NCI-H446 treated with DMSO at 0.1 percent for 48 hours (cell line): ENCODE measurements at places on chromosomes 16 and 17.

DNA sequence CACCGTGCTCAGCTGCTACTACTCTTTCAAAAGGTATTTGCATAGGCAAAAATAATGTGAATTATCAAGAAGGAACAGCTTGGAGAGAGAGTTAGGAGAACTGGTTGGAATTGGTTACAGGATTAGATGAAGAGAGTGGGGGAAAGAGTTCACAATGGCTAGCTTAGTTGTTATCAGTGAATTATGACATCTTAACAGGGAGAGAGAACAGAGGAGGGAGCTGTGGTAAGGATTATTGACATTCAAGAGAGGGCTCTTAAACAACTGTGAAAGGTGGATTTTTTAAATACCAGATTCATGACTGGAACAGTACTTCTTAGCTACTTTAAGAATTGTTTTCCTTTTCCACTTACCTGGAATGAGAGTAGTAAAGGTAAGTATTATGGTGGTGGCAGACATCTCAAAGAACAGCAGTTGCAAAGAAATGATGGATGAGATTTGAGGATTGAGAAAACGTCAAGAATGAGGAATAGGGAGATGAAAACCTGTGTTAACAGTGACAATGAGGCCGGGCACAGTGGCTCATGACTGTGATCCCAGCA, 43.9 kb upstream of the SLC5A11 start:
- DNase-seq = no peak

DNA sequence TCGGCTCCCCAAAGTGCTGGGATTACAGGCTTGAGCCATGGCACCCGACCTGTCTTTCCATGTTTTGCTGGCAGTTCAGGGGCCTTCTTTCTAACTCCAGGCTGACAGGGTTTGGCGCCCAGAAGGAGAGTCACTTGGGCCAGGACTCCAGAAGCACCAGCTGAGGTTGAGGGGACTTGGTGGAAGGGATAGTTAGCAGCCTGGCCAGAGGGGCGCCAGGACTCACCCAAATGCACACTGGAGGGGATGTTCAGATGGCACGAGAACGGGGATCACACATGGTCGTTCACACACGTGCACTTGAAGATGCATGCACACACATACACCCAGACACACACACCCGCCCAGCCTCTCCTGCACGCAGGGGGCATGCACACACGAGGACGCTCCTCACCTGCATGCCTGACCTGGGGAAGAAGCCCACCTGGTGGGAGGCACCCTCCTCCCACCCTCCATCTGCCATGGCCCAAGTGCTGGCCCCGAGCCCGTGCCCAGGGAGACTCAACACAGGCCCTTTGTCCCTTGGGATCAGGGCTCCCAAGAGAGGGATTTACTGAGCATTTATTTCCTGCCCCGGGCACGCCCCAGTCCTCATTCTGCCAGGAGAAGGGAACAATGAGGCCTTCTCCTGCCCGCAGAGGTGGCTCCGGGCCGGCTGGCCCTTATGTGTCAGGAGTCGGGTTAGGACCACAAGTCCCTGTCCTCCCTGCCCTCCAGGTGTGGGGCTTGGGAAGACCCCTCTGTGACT, 2.3 kb upstream of the PRSS21 start:
- no peak for DNase-seq

- DNase-seq = no peak
These were observed 41.0 kb downstream of the NXPH3 start for GRCh38 chr17:49616601-49617131.

GRCh38 chr17:38743556-38744171, 4.5 kb downstream of the PCGF2 start:
- no peak for DNase-seq

DNA sequence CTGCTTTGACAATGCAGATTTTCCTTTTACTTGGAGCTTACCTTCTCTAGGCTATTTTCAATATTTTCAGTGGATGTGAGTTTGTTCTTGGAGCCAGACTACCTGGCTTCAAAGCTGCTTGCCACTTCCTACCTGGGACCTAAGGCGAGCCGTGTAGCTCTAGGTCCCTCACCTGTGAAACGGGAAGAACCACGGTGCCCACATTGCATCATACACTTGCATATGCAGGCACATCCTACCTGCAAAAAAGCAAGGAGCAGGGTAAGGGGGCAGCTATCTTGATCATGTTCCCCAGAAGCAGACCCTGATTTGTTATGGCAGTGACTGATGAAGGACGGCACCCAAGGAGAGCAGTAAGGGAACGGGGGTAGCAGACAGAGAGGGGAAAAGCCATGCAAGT, 27.0 kb upstream of the MPRIP start:
- no peak for DNase-seq

DNA sequence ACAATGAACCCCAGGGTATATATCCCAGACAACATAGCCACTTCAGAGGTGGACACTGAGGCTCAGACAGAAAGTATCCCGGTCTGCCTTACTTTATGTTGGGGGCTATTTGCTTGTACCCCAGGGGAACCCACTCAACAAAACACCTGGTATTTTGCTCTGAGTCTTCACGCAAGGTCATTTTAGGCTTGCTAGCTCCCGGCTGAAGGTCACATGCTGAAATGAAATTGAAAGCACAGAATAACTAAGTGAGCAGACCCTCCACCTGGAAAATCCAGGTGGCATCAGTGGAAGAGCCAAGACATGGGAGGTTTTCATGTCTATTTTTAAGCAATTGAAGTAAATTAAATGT, 4.1 kb upstream of the KDM8 start:
- no peak for DNase-seq

DNA sequence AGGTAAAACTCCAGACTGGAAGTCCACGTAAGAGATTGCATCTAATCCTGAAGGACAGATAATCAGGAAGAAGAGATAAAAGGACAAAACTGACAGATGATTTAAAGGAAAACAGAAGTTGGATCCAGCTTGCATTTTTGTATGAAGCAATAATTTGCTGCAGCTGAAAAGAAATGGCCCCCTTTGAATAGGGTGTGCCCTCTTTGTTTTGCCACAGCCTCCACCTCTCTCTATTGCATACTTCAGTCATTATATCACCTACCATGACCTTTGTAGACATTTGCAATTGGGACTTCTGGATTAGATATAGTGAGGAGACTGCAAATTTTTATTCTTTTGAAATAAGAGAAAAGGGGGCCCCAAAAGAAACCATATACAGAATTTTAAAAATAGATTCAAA, 8.1 kb downstream of the NOG start:
- no peak for DNase-seq

DNA sequence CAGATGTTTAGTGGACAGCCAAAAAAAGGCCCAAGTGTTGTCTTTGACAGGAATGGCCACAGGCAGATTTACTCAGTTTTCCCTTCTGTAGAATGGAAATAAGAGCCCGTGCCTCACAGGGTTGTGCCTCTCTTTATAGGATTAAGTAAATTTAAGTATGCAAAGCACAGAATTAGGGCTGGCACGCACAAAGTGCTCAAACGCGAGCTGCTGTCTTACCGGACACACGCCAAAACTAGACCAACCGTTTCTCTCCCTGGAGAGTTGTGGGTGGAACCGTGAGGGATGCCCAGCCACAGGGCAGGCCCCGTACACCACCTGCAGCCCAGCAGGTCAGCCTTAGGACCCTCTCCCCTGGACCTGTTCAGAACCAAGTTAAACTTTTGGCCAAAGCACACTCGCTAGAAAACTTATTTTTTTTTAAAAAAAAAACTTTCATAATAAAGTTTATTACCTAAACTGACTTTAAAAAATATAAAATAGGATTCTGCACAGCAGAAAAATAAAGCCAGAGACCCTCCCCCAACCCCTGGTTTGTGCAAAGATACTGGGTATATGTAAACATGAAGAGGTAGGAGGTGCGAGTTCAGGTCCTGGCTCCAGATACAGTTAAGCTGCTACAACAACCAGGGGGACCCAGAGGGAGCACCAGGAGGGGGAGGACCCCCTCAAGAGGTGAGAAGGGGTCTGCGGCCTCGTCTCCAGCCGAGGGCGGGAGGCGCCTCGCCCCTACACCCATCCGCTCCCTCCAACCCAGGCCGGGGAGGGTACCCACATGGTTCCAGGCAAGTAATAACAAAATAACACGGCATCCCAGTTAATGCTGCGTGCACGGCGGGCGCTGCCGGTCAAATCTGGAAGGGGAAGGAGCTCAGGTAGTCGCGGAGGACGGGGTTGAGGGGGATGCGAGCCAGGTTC, 1.8 kb downstream of the SOCS1 start:
- DNase-seq = no peak

- DNase-seq = no peak
These were observed 9.7 kb upstream of the CLEC18A start for GRCh38 chr16:69941251-69942098.

DNA sequence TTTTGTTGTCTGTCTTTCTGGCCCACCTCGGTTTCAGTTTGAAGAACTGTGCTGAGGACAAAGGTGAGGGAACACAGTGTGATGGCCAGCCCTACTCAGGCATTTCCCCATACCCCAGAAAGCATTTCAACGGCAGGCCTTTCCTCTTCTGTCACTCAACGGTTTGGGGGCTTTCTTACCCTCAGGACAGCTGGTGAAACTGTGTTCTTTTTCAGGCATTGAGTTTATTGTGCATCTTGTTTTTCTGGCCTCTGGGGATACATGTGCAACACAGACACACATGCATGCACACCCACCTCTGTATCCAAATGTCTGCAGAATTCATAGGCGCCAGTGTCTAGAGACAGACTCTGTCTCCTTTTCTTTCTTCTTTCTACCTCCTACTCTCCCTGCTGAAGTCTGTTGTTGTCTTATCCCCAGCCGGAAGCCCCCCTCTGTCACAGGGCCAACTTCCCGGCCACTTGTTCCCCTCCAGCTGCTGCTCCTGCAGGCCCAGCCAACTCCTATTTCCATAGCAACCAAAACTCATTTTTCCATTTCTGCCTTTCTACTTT, 17.0 kb downstream of the CHD9 start:
- peak; percentile 56 for DNase-seq

GRCh38 chr16:4641895-4642294, 17.3 kb downstream of the MGRN1 start:
- no peak for DNase-seq
